Activated naive CD8-positive, alpha-beta T cell treated with anti-CD3 and anti-CD28 coated beads, Interleukin-2, amount 50 U/mL, for 24 hours (primary cell): ENCODE measurements at places on chromosomes 5 and 9.

GRCh38 chr5:151257731-151258181 lies 4.8 kb downstream of the GM2A start:
- no peak for DNase-seq

- DNase-seq = no peak
Observed at GRCh38 chr5:5592541-5592940, 170.1 kb downstream of the ICE1 start.

DNA sequence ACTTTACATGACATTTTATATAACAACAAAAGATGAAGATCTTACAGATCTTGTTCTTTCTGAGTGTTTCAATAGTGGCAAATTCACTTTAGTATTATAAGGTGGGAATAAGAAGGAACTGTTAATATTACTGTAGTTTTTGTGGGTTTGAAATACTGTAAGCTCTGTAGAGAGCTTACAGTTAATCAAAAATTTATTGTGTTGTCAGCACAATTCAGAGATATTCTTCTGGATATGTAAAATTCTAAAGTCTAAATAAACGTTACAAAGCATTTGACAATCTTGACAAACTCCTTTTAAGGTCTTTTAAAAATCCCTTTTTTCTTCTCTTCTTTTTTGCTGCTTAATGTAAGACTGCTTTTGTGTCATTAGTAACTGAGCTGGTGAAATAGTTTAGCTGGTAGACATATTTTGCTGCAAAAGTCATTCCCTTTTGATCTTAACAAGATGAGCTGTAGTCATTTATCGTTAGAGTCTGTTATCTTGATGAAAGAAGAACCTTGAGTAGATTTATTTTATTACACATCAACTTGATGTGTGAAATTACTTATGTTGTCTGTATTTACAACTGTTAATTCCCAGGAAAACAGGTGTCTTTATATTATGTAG lies 186.0 kb downstream of the WDR70 start:
- DNase-seq = no peak

DNA sequence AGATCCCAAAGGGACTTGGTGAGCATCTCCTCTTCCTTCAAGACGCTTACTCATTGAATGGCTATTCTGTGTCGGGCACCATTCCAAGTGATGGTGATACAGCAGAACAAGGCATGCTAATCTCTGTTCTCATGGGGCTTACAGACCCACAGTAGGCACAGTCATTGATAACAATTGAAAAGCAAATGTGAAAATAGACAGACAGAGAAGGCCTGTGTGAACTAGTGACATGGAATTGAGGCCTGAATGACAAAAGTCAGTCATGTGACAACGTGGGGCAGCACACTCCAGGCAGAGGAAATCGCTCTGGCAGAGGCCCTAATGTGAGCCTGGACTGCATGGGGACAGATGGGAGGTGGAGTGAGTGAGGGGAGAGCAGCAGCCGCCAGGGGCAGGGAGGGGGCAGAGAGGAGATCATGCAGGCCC lies 70.7 kb upstream of the CPLX2 start:
- DNase-seq = no peak

- DNase-seq = no peak
Observed at GRCh38 chr5:6266671-6267197, 111.6 kb downstream of the MED10 start.

- DNase-seq = no peak
Observed at GRCh38 chr9:123318202-123318601, 37.8 kb upstream of the CRB2 start.

DNA sequence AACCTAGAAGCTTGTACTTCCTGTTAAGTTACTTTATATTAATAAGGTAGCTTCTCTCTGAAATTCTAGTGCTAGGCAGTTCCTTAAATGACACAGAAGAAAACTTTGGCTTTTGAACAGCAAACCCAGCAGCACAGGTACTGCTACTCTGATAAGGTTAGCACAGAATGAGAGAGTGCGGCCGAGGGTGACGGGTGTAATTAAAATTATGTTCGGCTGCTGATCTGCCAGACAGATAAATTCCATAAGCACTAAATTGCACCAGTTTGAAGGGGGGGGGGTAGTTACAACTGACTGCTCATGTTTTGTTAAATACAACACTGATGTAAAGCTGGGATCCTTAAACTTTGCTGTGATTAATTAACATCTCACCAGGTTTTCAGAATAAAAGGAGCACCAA lies 475.1 kb downstream of the SPOCK1 start:
- DNase-seq = no peak

DNA sequence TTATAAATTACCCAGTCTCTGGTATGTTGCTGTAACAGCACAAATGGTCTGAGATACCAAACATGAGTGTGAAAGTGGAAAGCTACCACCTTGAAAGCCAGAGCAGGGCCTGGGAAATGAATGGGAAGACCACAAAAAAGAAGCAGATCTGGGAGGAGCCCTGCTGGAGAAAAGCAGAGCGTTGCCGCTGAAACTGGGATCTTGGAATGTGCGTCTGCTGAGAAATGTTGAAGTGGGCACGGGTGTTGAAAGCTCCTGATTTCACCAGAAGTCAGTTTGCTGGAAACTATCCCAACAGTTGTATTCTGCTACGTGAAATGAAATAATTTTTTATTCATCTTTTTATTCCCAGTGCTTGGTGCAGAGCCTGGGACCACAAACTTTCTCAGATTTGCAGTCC lies 40.0 kb downstream of the NUDT12 start:
- DNase-seq = no peak

DNA sequence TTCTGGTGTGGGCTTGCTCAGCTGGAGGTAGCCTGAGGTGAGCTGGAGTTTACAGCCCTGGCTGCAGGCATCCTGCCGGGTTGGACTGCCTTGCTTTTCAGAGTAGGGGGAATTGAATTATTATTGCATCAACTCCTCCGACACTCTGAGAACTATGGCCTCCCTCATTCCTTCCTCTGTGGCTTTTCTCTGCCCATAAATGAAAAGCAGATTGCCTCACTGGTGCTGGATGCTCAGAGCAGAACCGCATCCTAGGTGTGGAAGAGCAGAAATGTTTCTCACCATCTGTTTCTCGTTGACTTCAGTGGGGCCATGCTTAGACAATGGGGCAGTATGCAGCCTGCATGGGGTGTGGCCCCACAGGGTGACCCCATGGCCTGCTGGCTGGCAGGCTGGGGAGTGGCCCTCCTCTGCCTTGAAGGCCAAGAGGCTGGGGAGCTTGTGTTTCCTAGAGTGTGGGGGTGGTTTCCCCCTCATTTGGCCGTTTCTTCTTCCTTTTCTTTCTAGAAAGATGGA lies 27.3 kb upstream of the TGFBI start:
- no peak for DNase-seq

GRCh38 chr5:181261320-181262049 lies 542 bp upstream of the TRIM52 start:
- DNase-seq = peak; percentile 73

- DNase-seq = no peak
Observed at GRCh38 chr5:113491022-113491421, 2.8 kb upstream of the MCC start.

- no peak for DNase-seq
Observed at GRCh38 chr5:111385970-111386831, 126.1 kb downstream of the STARD4 start.

DNA sequence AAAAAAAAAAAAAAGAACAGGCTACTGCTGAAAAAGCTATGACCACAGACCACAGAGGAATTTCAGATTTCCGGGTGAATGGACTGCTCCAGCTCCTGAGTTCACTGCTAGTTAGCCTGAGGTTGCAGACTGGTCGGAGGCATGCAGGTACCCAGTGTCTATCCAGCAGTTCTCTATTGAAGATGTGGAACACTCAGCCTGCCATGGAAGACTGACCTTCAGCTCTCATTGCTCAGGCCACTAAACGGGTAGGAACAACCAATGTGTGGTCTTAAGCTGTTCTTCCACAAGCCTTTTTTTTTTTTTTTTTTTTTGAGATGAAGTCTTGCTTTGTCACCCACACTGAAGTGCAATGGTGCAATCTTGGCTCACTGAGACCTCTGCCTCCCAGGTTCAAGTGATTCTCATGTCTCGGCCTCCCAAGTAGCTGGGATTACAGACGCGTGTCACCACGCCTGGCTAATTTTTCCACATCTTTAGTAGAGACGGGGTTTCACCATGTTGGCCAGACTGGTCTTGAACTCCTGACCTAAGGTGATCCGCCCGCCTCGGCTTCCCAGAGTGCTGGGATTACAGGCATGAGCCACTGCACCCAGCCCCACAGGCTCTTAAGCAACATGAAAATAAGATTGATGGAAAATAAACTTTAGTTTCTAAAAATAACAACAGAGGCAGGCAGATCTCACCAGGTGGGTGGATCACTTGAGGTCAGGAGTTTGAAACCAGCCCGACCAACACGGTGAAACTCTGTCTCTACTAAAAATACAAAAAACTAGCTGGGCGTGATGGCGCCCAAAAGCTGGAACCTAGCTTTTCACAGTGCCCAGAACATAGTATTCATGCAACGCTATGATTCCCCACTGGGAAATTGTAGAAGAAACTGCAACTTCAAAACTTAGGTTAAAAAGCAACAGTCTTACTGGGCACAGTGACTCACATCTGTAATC lies 20.0 kb upstream of the NPM1 start:
- no peak for DNase-seq

DNA sequence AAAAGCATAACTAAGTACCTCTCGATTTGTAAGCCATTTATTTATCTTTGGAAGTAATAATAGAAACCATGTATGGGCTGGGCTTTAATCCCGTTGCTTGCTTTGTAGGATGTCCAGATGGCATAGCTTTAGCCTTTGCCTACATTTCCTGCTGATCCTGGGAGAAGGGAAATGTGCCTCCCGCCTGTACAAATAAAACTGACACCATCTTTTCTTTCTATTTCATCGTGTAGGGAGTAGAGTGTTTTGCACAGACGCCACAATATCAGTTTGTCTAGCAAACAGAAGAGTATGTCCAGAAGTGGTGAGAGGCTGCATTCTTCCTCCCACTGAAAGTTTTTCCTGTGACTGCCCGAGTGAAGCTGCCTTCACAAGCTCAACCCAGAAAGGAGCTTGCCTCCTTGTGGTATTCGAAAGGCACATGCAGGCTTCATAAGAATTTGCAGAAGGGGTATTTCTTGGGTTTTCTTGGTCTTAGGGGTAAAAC lies 24.7 kb upstream of the TJP2 start:
- no peak for DNase-seq

GRCh38 chr5:179265514-179266290 lies 79.6 kb downstream of the ADAMTS2 start:
- DNase-seq = no peak

GRCh38 chr9:21611891-21612290 lies 129.8 kb upstream of the IFNE start:
- DNase-seq = peak; percentile 37

DNA sequence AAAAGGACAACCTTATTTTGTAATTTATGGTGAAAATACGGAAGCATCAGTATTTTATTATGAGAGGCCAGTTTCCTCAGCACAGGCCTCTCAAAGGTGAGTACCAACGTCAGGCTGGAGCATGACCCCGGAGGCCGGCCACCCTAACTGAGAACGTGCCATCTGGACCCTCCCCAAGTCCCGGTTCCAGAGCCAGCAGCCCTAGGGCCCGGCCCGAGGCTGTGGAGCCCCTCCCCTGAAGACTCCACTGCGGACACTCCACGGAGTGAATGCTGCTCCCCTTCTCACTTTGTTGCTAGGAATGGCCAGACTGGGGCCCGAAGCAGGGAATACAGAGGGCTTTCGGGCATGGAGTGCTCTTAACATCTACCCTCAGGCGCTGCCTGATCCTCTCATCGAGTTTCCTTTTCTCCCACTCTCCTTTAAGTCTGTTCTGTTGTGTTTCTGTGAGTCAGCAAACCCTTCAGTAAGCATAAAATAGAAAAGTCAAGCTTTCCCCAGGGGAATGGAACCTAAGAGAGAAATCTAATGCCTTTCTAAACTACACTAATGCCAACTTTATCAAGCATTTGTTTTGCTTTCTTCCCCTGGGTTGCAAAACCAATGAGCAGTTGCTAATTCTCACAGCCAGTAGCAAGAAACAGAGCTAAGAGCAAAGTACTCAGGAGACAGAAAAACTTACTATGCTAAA lies 4.5 kb downstream of the BRD9 start:
- DNase-seq = no peak

DNA sequence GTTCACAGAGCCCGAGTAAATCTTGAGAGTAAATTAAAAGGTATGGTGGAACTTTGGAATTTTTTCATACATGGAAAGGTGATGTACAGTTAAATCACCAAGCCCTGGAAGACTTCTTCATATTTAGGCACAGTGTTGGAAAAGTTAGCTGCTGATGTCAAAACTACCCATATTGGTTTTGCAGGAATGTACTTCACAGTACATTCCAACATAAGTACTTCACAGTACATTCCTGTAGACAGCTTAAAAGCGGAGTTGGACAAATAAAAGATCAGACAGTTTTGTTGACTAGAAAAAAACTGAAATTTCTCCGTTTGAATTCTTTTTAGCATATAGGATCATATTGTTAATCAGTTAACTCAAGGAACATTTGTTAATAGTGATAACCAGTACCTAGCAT lies 1.8 kb downstream of the RANBP17 start:
- DNase-seq = no peak

DNA sequence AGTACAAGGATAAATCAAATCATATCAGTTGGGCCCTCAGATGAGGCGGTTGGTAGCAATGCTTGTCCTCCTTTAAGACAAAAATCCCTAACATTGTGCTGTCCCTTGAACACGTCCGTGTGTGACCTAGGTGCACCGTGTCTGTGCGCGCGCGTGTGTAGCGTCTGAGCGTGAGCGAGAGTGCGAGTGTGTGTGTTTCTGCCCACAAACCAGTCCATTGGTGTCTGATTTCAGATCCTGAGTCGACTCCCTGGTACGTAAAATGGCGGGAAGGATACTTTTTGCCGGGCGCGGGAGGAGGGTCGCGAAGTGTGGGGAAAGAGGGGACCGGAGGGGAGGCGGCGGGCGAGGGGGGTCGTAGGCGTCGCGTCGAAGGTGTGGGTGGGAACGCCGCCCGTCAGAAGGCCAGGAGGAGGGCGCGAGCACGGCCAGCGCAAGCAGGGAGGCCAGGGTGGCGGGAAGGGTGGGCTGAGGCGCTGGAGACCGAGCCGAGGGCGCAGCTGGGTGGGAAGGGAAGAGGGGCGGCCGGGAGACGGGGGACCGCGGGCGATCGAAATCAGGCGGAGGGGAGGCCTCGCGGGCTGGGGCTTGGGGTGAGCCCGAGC lies 8.9 kb downstream of the OTP start:
- peak; percentile 12 for DNase-seq

- peak; percentile 78 for DNase-seq
Observed at GRCh38 chr9:98998441-98999151, 54.9 kb downstream of the COL15A1 start.

GRCh38 chr5:144144956-144145751 lies 25.3 kb downstream of the YIPF5 start:
- DNase-seq = no peak

GRCh38 chr5:79464695-79465332 lies 49.1 kb downstream of the HOMER1 start:
- no peak for DNase-seq

- DNase-seq = no peak
Observed at GRCh38 chr5:131973089-131973712, 27.7 kb upstream of the MEIKIN start.

GRCh38 chr9:105855987-105856386 lies 161.6 kb downstream of the TMEM38B start:
- no peak for DNase-seq

- DNase-seq = no peak
Observed at GRCh38 chr5:78611126-78611605, 37.4 kb downstream of the LHFPL2 start.

GRCh38 chr9:131843989-131844744 lies 104.3 kb upstream of the RAPGEF1 start:
- DNase-seq = no peak
